Esophagus muscularis mucosa (tissue), 4 donors: ENCODE measurements at places on chromosomes 1 and 21.

- no peak overlapping the region for H3K4me3 ChIP-seq
- H3K36me3 ChIP-seq, result no peaks in the 10 kb centered on the region
- no peaks in the 10 kb centered on the region for H3K27me3 ChIP-seq
- H3K27ac ChIP-seq, result no peak overlapping the region
- H3K4me1 ChIP-seq, result peaks cover 4% of the 10 kb centered on the region
These were observed 9.7 kb upstream of the LRRC53 start for GRCh38 chr1:74522148-74522547.

DNA sequence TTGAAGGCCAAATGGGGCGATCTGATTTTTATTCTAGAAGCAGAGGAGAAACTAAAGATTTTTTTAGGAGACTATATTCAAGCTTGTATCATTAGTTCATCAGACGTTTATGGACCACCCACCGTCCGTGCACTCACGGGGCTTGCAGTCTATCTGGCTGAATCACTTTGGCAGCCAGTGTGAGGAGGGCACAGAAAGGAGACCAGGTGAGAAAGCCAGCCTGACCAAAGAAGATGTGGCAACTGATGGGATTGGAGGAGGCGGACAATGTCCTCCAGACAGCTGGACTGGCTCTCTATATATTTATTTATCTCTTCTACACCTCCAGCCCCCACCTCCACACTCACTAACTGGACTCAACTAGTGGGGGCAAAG, 822 bp upstream of the ELOVL1 start:
- H3K27me3 ChIP-seq, result no peaks in the 10 kb centered on the region
- peak overlapping the region; percentile 93 for H3K4me3 ChIP-seq

GRCh38 chr21:42232176-42232825, 13.4 kb downstream of the ABCG1 start:
- H3K27me3 ChIP-seq, result no peaks in the 10 kb centered on the region
- DNase-seq, result no peak
- peaks cover 96% of the 10 kb centered on the region for H3K4me1 ChIP-seq

DNA sequence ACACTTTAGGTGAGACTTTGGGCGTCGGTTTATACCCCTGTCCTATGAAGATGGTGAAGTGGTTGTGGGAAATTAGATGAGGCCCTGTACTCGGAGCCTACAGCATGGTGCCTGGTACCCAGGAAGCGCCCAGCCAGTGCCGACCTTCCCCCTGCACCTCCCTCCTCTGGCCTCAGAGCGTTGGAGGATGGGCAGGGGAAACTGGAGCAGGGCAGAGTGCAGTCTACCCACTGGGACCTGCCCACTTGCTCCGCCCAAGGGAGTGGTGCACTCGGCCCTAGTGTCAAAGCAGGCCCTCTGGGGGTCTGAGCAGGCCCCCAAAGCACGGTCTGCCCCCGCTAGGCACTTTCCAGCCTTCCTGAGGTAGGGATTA, 13.0 kb upstream of the TTC22 start:
- no peak for DNase-seq
- no peak overlapping the region for H3K27ac ChIP-seq
- H3K4me3 ChIP-seq, result no peak overlapping the region
- H3K36me3 ChIP-seq, result no peaks in the 10 kb centered on the region
- no peaks in the 10 kb centered on the region for H3K27me3 ChIP-seq

GRCh38 chr1:151981178-151981525, 12.5 kb downstream of the S100A10 start:
- H3K4me1 ChIP-seq, result peaks cover 46% of the 10 kb centered on the region
- peak overlapping the region; percentile 39 for H3K27ac ChIP-seq
- H3K27me3 ChIP-seq, result no peaks in the 10 kb centered on the region
- H3K36me3 ChIP-seq, result peaks cover 43% of the 10 kb centered on the region
- no peak for DNase-seq

DNA sequence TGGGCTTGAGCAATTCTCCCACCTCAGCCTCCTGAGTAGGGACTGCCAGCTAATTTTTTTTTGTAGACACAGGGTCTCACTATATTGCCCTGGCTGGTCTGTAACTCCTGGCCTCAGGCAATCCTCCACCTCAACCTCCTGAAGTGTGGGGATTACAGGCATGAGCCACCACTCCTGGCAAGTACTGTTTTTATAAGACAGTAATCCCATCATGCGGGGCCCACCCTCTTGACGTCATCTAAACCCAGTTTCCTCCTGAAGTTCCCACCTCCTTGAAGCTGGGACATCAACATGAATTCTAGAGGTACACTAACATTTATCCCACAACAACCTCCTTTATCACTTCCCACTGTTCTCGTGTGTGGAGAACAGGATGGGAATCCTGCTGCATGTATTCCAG, 104.7 kb downstream of the SPATA46 start:
- H3K4me1 ChIP-seq, result no peaks in the 10 kb centered on the region
- no peak for DNase-seq
- H3K27me3 ChIP-seq, result no peaks in the 10 kb centered on the region
- no peak overlapping the region for H3K4me3 ChIP-seq
- no peaks in the 10 kb centered on the region for H3K36me3 ChIP-seq
- no peak overlapping the region for H3K27ac ChIP-seq

DNA sequence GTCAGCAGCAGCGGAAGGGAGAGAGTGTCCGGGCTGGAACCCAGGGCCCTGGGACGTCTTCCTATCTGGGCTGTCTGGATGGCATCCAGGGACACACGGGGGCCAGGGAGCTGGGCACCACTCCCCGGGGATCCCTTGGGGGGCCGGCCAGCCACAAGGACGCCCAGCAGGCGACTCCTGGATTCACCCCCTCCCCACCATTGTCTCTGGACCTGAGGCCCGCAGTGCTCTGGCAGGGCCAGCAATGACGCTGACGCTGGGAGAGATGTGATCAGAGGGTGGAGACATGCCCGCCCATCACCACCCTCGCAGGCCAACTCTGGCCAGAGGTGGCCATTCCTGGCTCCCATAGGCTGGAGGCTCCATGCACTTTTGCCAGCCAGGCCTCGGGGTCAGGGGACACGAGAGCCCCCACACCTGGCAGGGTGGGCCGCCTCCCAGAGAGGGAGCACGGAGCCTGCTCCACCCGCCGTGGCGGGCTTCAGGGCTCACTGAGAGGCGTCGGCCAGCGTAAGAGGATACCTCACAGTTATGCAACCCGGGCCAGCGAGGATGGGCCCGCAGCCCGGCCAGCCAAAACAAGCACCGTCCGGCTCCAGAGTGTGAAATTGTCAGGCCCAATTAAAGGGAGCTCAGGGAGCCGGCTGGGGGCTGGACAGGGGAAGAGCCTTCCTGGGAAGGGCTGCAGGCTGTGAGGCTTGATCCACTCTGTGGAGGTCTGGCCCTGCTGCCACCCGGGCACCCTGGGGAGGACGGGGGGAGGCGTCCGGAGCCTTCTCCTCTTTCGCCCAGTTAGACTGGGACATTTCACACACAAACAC, 10.3 kb downstream of the ACTRT2 start:
- H3K36me3 ChIP-seq, result no peaks in the 10 kb centered on the region
- H3K27me3 ChIP-seq, result peaks cover 5% of the 10 kb centered on the region
- H3K4me3 ChIP-seq, result no peak overlapping the region
- H3K27ac ChIP-seq, result no peak overlapping the region

GRCh38 chr1:100343897-100344296, 8.4 kb upstream of the CDC14A start:
- H3K27me3 ChIP-seq, result no peaks in the 10 kb centered on the region
- H3K4me3 ChIP-seq, result no peak overlapping the region
- no peak for DNase-seq
- H3K36me3 ChIP-seq, result no peaks in the 10 kb centered on the region

GRCh38 chr1:67700220-67700619, 15.2 kb downstream of the GADD45A start:
- H3K27me3 ChIP-seq, result no peaks in the 10 kb centered on the region
- no peak for DNase-seq
- H3K4me1 ChIP-seq, result peaks cover 7% of the 10 kb centered on the region
- no peak overlapping the region for H3K4me3 ChIP-seq
- peaks cover 34% of the 10 kb centered on the region for H3K36me3 ChIP-seq
- no peak overlapping the region for H3K27ac ChIP-seq

DNA sequence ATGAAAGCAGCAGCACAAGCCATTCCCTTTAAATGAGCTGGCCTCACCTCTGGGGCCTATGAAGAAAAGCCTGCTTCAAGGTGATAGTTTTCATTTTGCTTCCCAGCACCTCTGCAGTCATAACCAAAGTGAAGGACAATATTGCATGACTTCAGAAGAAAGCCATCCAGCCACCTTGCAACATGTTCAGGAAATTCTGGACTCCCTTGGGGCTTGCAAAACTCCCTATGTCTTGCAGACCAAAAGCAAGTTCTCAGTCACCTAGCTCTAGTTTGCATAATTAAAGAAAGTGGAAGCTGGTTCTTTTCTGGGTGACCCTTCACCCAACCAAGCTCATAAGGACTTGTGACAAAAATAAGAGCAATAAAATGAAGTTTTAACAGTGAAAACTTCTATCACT, 87.6 kb downstream of the GFI1 start:
- no peak overlapping the region for H3K27ac ChIP-seq
- H3K4me1 ChIP-seq, result no peaks in the 10 kb centered on the region

DNA sequence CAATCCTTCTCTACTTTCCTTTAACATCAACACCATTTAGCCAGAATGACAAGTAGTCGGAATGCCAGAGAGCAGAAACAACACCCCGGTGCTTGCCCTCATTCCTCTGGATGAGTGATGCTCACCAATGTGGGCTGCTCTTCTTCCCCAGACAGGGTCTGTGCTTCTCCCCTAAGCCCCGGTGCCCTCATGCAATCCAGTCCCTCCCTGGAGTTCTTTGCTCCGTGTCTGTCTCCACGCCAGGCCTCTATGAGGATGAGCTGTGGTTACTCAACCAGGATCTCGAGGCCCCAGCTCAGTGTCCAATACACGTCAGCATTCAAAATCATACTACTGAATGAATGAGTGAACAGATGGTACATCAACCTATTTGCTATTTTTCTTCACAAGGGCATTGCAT, 29.7 kb upstream of the PDE9A start:
- no peaks in the 10 kb centered on the region for H3K27me3 ChIP-seq
- no peaks in the 10 kb centered on the region for H3K36me3 ChIP-seq
- no peak overlapping the region for H3K27ac ChIP-seq
- no peaks in the 10 kb centered on the region for H3K4me1 ChIP-seq
- H3K4me3 ChIP-seq, result no peak overlapping the region

DNA sequence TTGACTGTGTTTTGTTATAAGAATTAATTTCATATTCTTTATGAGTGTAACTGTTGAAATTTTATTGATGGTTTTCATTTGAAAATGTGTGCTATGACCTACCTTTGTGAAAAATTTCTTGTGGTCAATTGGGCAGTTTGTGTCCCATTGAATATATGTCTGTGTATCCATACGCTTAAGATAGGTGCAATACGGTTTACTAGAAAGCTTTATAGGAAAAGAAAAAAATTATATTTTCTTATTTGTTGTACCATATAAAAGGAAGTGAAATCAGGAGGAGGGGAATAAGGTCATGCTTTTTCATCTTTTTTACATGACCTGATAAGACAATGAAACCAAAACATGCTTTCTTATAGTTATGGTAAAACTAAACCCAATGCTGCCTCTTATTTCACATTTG, 807.7 kb downstream of the USP25 start:
- H3K4me1 ChIP-seq, result peaks cover 21% of the 10 kb centered on the region
- H3K4me3 ChIP-seq, result peak overlapping the region; percentile 54
- DNase-seq, result no peak
- H3K27me3 ChIP-seq, result no peaks in the 10 kb centered on the region
- peak overlapping the region; percentile 53 for H3K27ac ChIP-seq

- no peak overlapping the region for H3K4me3 ChIP-seq
- no peak overlapping the region for H3K27ac ChIP-seq
- no peak for DNase-seq
- H3K27me3 ChIP-seq, result no peaks in the 10 kb centered on the region
These were observed 639.7 kb downstream of the LMO4 start for GRCh38 chr1:87968197-87968955.

DNA sequence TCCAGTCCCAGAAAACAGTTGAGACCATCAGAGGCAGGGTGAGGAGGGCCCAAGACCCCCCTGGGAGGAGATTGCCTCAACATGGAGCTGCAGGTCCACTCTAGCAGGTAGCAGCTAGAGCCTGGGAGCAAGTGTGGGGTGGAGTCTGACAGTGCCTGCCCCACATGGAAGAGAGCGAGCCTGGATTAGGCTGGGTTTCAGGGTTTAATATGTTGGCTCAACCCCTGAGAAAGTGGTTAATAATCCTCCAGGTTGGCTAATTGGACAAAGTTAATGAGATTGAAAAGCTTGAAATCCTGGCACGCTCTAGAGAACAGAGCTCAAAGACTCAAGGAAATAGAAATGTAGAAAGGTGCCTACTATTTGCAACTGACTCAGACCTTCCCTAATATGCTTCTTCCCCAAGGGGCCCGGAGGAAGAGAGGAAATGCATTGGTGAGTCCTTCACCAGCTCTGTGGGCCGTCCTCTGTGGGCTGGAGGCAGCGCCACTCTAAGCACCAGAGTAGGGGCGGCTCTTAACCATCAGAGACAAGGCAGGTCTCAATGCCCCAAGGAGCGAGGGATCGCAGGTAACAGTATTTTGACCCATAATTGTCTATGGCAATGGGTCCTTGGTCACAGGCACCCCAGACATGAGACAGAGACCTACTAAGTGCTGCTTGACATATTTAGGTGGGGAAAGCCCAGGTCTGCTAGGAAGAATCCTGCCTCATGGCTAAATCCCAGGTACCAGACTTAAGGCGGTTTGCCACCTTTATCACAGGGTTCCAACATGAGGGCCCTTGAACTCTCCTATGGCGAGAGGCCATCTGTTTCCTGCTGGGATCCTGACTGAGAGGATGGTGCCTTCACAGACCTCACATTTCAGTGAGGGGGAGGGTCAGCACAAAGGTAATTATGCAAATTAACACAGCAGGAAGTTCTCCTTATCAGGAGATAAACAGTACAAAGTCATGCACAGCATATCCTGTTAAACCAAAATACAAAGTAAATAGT, 33.8 kb downstream of the RSPH1 start:
- no peaks in the 10 kb centered on the region for H3K27me3 ChIP-seq
- peaks cover 5% of the 10 kb centered on the region for H3K4me1 ChIP-seq
- no peak overlapping the region for H3K27ac ChIP-seq
- DNase-seq, result no peak
- no peaks in the 10 kb centered on the region for H3K36me3 ChIP-seq

- no peaks in the 10 kb centered on the region for H3K4me1 ChIP-seq
- no peak for DNase-seq
- H3K27me3 ChIP-seq, result peaks cover 5% of the 10 kb centered on the region
- no peak overlapping the region for H3K4me3 ChIP-seq
These were observed 145.6 kb downstream of the CAMTA1 start for GRCh38 chr1:6930732-6931300.

GRCh38 chr1:199945591-199945990, 81.9 kb upstream of the NR5A2 start:
- H3K4me3 ChIP-seq, result no peak overlapping the region
- H3K27me3 ChIP-seq, result no peaks in the 10 kb centered on the region
- H3K36me3 ChIP-seq, result no peaks in the 10 kb centered on the region
- no peak for DNase-seq
